Osteocyte (in vitro differentiated cells): ENCODE measurements at places on chromosomes 16 and 17.
A peak's percentile ranks its signal among the peaks of the same experiment; 100 is the strongest.

DNA sequence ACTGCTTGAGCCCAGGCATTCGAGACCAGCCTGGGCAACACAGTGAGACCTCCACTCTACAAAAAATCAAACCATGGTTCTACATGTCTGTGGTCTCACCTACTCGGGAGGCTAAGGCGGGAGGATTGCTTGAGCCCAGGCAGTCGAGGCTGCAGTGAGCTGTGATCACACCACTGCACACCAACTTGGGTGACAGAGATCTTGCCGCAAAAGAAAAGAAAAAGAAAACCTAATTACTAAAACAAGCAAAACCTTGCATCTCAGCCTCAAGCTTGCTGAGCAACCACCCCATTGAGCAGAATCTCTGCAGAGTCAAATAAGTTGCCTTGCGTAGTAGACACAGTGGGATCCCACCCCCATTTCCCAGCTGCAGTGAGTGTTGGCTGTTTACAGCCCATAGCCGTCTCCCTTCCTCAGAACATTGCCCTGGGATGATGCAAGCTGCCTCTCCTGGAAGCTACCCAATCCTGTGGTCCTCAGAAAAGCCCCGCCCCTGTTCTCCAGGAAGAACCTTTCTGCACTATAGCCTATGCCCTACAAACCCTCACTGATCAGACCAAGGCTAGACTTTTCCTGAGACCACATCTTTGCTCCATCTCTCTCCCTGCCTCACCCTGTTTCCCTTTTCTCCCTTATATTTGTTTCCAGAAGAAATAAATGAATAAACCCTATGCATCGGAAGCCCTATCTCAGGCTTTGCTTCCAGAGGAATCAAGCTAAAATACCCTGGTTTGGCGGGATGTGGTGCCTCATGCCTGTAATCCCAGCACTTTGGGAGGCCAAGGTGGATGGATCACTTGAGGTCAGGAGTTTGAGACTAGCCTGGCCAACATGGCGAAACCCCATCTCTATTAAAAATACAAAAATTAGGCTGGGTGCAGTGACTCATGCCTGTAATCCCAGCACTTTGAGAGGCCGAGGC is 16.7 kb upstream of the ERN2 start:
- peak; percentile 60 for DNase-seq

- peak; percentile 53 for DNase-seq
Observed at GRCh38 chr17:34371405-34372100, 8.5 kb upstream of the CCL1 start.

- DNase-seq = no peak
Observed at GRCh38 chr17:20009052-20009301, 182 bp upstream of the SPECC1 start.

DNA sequence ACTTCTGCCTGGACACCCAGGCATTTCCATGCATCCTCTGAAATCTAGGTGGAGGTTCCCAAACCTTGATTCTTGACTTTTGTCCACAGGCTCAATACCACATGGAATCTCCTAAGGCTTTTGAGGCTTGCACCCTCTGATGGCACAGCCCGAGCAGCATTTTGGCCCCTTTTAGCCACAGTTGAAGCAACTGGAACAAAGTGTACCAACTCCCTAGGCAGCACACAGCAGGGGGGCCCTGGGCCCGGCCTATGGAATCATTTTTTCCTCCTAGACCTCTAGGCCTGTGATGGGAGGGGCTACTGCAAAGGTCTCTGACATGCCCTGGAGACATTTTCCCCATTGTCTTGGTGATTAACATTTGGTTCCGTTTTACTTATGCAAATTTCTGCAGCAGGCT is 32.0 kb downstream of the ABCC1 start:
- DNase-seq = no peak

GRCh38 chr17:75649687-75650086 is 16.5 kb downstream of the SMIM5 start:
- DNase-seq = no peak

- no peak for DNase-seq
Observed at GRCh38 chr16:58009856-58010416, 8.7 kb downstream of the USB1 start.

GRCh38 chr17:46726206-46726605 is 92.3 kb downstream of the WNT3 start:
- DNase-seq = no peak

DNA sequence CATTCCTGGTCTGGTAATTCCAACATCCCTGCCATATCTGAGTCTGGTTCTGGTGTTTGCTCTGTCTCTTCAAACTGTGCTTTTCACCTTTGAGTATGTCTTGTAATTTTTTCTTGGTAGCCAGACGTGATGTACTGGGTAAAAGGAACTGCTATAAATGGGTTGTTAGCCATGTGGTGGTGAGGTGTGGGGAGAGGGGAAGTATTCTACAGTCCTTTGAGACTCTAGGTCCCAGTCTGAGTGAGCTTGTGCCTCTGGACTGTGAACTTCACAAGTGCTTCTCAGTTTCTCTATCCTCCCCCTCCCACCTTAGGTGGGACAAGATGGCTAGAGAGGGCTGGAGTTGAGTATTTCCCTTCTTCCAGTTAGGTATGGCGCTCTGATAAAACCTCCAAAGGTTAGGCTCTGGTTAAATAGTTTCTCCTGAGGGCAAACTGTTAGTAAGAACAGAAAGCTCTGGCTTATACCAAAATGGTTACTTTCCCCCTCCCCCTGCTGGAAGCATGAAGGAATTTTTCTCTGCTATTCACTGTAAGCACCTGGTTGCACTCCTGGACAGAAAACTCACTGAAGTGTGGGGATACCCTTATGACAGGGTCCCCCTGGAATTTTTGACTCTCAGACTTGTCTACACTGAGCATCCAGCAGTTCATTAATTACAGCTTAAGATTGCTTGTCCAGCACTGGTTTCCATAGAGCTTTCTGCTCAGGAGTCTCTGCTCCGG is 87.8 kb downstream of the MARCHF10 start:
- DNase-seq = no peak

- DNase-seq = no peak
Observed at GRCh38 chr16:73319737-73320136, 271.8 kb upstream of the ZFHX3 start.

- DNase-seq = no peak
Observed at GRCh38 chr17:81194941-81195901, 27.5 kb downstream of the CEP131 start.

DNA sequence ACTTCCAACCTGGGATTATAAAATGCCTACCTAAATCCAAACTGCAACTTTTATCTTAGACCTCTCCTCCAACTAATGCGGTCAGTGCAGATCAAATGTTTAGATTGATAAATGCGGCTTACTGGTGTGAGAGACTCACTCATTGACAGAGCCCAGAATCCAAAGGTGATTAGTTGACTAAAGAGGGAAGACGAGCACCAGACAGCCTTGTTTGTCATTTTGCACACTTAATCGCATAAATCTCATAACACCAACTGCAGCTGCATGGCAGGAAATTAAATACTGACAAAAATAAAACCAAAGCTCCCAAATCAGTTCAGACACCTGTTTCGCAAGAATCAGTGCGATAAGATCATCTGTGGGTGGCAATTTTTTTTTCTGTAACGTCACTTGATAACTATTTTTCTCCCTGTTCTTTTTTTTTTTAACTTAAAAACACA is 35.9 kb downstream of the NACA2 start:
- DNase-seq = no peak

GRCh38 chr17:19004421-19005136 is at the start of gene FAM83G:
TSS of gene FAM83G (minus strand) at chr17:19004764. CDS start at chr17:19004041, 723 bp downstream.
- DNase-seq = no peak

GRCh38 chr16:9556949-9557665 is 465.7 kb downstream of the HAPSTR1 start:
- DNase-seq = no peak

- DNase-seq = no peak
Observed at GRCh38 chr17:39244016-39244599, 18.4 kb upstream of the STAC2 start.

- DNase-seq = no peak
Observed at GRCh38 chr17:57600074-57600473, 145.0 kb downstream of the CCDC182 start.
